Eye (tissue), 1 donor: ENCODE measurements at places on chromosomes 2 and 18.

- no peak for DNase-seq
Measured at GRCh38 chr2:9114458-9114857, 92.2 kb upstream of the ASAP2 start.

- DNase-seq = no peak
Measured at GRCh38 chr2:48034295-48034694, 128.0 kb upstream of the FBXO11 start.

DNA sequence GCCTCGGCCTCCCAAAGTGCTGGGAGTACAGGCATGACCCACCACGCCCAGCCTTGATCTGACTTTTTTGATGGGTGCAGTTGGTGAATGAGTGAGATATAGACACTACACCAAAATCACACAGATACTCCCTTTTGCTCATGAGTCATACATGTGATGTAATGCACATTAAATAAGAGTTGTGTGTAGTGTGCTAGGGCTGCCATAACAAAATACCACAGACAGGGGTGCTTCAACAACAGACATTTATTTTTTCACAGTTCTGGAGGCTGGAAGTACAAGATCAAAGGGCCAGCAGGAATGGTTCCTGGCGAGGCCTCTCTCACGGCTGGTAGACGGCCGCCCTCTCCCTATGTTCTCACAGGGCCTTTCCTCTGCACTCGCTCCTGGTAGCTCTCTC, 46.6 kb downstream of the GBX2 start:
- DNase-seq = no peak

DNA sequence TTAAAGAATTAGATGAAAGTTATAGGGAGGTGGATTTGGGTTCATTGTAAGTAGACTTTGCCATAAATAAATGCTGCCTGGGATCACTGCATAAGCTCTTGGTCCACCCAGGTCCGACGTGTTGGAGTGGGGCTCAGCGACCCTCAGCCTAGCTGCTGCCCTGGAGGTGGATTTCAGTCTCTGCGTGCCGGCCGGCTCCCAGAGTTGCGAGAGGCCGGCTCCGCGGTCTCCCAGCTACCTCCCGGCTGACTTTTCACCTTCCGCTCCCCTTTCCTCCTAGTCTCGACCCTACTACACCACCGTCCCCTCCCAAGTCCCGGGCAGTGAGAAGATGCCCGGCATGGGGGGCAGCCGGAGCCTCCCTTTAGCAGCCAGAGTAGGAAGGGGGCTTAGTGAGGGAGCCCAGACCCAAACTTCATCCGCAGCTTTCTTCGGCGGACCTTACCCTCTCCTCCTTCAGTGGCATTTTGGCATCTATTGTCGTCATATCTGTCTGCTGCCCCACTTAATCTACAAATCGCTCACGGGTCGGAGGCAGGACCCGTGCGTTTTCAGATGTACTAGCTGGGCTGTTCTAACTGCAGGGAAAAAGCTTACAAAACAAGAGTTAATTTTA, 8.1 kb downstream of the EMX1 start:
- peak; percentile 48 for DNase-seq

DNA sequence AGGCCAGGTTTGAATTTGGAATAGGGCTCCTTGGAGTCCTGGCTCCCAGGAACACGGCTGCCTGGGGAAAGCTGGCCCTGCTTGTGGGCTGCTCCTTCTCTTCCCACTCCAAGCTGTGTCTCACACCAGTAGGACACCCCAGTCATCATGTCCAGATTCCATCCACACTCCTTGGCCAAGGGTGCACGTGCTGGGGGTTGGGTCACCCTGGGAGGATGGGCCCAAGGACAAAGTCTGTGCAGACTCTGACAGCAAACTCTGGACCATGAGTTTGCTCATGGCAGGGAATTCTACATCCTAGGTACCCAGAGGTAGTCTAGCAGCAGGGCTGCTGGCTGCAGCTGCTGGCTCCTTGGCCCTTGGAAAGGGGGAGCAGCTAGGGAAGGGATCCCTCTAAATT, 102.4 kb upstream of the EPAS1 start:
- no peak for DNase-seq

DNA sequence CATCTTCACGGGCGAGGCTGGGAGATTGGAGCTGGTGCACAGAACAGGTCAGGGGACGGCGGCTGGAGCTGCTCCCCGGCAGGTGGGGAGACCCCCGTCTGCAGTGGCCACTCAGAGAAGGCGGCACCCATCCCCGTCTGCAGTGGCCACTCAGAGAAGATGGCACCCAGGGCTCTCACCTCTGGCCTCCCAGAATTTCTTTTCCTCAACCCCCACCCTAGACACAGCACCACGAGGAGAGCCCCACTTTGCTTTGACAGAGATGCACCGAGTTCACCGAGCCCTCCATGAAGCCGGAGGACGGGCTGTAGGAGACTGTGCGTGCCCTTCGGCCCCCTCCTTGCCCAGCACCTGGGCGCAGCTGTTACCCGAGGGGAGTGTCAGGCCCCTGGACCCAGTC, 201.6 kb upstream of the SALL3 start:
- DNase-seq = no peak

DNA sequence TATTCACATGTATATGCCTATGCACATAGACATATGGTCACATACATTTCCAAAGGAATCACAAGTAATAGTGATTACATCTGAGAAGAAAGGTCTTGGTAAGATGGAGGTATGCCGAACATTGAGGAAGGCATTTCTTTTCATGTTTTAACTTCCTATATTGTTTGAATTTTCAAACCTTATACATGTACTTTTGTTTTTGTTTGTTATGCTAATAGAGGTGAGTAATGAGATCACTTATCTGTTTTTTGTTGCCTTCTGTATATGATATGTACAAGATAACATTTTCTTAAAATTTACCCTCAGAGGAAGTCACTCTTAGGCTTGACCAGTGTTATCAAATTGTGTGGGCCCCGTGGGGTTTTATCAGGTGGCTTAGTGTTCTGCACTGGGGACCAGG, 166.5 kb upstream of the OTX1 start:
- no peak for DNase-seq

DNA sequence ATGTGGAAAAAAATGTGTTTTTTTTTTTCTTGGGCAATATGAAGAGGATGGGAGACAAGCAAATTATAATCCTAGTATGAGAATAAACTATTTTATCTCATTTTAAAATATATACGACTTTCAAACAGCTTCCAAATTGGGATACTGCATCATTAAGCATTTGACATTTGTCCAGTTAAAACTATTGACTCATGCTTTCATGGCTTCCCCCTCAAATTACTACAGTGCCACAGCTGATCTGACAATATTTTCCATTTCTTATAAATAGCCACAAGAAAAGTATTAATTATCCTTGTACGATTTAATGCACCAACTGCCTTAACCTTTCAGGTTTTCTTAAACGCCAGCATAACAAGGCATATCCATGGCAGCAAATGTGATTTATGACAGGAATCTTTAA, 1134.8 kb upstream of the ZEB2 start:
- no peak for DNase-seq

DNA sequence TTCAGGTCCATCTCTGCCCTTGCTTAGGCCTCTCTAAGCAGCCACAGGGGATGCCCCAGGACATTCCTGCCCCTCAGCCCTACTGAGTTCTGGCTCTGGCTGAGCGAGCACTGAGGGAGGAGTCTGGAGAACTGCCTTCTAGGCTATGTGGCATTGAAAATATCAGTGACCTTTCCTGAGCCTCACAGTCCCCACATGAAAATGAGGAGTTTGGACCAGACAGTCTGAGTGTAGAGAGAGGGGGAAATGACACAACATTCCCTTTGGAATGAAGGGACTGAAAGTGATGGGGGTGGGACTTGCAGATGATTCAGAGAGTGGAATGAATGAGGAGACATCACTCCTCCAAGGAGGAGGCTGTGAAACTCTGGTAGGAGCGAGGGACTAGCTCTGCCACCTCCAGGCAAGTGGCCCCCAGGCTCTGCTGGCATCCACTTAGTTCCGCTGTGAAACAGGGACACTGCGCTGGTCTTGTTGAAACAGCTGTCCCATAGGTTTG, 8.0 kb downstream of the TNS1 start:
- DNase-seq = no peak

- no peak for DNase-seq
Measured at GRCh38 chr2:223545830-223546229, 56.3 kb downstream of the SCG2 start.

GRCh38 chr2:227308784-227309183, 16.3 kb upstream of the MFF start:
- DNase-seq = no peak

- no peak for DNase-seq
Measured at GRCh38 chr18:56538746-56539145, 99.6 kb downstream of the TXNL1 start.

- no peak for DNase-seq
Measured at GRCh38 chr2:121710470-121711170, 26.1 kb downstream of the NIFK start.

GRCh38 chr2:173631127-173631460, 276.4 kb downstream of the CDCA7 start:
- peak; percentile 54 for DNase-seq

GRCh38 chr2:72325592-72326422, 178.1 kb upstream of the CYP26B1 start:
- no peak for DNase-seq

DNA sequence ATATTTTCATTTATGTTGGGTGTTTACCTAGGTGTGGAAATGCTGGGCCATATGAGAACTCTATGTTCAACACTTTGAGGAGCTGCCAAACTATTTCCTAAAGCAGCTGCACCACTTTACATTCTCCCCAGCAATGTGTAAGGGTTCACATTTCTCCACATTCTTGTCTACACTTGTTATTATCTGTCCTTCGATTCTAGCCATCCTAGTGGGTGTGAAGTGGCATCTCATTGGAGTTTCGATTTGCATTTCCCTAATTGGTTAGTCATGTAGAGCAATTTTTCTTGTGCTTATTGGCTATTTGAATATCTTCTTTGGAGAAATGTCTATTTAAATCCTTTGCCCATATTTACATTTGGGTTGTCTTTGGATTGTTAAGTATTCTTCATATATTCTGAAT, 21.9 kb downstream of the RNF144A start:
- DNase-seq = no peak
